Stimulated activated CD4-positive, alpha-beta T cell treated with anti-CD3 and anti-CD28 coated beads, Interleukin-15, amount 100 ng/mL, for 1 hour (primary cell): ENCODE measurements at places on chromosomes 5 and 9.

DNA sequence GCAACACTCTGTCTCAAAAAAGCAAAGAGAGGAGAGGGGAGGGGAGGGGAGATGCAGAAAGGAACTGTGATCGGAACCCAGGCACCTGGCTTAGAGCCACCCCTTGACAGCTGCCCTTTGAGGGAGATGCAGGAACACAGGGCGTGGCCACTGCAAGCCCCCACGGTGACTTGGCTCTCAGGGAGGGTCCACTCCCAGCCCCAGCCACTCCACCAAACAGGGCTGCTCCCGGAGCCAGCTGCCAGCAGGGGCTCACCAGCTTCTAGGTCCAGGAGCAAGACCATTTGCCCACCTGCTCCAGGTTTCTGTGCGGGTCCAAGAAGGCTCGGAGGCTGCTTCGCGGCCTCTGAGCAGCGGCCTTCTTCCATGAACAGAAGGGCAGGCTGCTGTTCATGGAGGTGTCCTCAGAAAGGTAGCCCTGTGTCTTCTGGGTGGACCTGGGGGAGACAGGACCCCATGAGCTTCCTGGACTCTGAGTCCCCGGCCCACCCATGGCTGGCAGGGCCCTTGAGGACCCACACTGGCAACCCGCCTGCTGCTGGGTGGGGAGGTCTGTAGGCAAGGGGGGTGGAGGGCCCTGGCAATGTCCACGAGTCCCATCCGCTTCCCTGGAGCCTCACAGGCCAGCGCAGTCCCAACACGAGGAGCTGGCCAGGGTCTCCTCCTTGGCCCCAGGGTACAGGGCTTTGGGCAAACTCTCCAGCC, 7.9 kb downstream of the C9orf50 start:
- DNase-seq: no peak

- DNase-seq: no peak
Observed at GRCh38 chr5:174323878-174324281, 278.4 kb downstream of the NSG2 start.

- DNase-seq: no peak
Observed at GRCh38 chr5:115772731-115773475, 43.6 kb downstream of the CDO1 start.

DNA sequence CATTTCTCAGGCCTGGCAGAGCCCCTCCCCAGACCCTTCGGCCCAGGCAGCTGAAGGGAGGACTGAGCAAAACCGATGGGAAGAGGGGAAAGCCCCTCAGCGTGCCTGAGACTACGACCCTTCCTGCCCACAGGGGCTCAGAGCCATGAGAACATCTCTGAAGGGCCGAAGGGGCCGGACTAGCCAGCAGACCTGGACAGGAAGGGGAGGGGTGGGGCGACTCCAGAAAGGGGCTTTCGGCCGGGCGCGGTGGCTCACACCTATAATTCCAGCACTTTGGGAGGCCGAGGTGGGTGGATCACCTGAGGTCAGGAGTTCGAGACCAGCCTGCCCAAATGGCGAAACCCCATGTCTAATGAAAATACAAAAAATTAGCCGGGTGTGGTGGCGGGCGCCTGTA, 85.8 kb upstream of the PHYKPL start:
- no peak for DNase-seq

GRCh38 chr5:84518862-84519261, 134.2 kb upstream of the EDIL3 start:
- no peak for DNase-seq

DNA sequence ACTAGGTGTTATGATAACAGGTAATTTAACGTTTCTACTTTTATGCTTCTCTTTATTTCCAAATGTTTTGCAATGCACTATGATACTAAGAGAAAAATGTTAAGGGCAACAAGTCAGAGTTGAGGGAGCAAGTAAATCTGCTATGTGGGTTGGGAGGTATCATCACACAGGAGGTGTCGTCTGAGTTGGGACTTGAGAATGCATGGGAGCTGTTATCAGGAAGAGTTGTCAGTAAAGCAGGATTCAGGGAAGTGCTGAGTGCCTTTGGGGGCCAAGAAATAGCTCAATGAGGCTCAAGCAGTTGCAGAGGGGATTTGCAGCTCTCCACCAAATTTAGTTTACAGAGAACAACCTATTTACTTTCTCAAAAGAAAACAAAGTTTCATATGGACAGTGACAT, 108.0 kb downstream of the PPP2R2B start:
- no peak for DNase-seq

DNA sequence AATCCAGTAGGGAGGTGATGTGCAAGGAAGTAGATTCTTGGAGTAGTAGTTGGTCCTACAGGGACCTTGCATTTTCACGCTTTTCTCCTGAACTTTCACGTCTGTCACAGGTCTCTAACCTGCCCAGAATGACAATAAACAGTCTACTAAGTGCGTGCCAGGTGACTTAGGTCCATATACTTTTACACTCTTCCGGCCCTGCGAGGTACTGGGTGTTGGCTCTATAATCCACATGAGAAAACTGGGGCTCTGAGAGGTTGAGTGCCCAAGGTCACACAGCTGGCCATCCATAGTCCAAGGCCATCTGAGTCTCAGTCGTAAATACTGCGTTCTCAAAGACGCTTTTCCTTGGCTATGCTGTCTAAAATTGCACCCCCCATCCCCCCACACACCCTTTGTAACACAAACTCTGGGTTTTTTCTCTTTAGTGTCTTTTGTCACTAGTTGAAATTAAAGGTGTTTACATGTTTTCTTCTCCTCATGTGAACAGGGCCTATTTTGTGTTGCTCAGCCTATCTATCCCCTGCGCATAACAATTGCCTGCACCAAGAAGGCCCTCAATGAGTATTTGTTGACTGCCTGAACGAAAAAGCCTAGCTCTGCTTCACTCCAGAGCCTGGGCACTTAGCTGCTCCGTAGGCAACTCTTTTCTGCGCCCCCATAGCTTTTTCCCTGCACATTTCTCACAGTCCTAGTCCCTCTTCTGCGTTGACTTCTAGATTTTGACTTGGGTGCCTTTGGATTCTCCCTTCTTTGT, 943 bp downstream of the SFXN1 start:
- DNase-seq: no peak

DNA sequence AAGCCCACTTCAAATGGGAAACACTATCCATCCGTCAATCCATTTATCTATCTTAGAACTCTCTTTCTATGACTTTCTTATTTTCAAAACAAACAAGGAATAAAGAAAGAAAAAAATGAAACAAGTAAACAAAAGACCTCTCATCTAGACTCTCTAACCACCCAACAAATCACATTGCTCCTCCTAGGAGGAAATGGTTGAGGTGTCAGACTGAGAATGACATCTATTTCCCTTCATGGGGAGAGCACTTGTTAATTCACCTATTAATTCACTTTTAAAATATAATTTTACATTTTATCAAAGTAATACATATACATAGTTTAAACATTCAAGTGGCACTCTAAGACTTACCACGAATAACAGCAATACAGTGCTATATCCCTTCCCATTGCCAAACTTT, 2.4 kb upstream of the IL31RA start:
- DNase-seq: no peak

GRCh38 chr5:8150791-8151190, 281.8 kb downstream of the MTRR start:
- DNase-seq: no peak

DNA sequence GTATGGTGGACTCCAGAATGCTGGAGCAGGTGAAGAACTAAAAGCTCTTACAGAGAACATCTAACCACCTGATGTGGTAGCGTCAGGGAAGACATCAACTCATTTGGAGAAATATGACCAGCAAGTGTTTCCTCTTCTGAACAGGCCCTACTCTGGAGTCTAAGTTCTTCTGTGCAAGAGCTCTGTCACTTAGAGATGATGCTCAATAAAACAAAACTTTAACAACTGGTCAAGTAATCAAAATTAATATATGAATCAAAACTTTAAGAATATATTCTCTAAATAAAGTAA, 85.8 kb downstream of the CYFIP2 start:
- DNase-seq: no peak

GRCh38 chr9:83239747-83240146, 176.8 kb upstream of the RASEF start:
- DNase-seq: no peak

DNA sequence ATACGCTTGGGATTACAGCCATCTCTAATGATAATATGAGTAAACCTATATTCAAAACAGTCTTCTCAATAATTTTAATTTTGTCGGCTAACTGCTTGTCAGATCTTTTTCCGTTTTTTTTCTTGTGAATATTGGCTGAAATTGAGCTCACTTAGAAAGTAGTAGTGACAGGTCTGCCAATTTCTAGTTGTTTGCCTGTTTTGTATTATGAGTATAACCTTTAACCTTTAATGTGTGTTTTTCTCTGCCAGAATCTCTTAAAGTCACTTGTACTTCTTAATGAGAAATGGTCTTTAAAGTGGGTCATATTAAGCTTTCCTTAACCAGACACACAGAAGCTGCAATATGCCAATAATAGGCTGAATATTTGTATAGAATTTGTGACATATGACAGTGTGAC, 511.0 kb downstream of the CSNK1G3 start:
- DNase-seq: no peak

DNA sequence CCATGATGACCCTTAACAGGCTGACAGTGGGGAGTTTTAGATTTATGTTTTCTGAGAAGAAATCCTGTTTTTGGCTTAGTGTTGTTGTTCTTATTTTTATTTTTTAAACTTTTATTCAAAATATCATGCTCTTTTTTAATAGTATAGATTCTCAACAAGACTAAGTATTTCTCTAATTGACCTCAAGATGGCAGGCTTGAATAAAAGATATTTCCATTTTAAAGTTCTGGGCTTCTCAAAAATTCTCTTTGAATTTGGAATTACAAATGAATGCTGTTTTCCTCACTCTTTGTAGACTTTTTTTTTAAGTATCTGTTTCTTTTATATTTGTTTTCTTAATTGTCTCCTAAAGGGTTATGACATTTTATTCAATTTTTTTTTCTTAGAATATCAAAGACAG, 50.0 kb upstream of the SH3GL2 start:
- DNase-seq: no peak

GRCh38 chr5:75330404-75330803, 6.6 kb upstream of the HMGCR start:
- no peak for DNase-seq

- no peak for DNase-seq
Observed at GRCh38 chr5:69271376-69271775, 36.7 kb downstream of the CDK7 start.

GRCh38 chr9:127561491-127562278, 50.4 kb upstream of the STXBP1 start:
- no peak for DNase-seq

GRCh38 chr5:95591490-95591901, 28.4 kb upstream of the GPR150 start:
- DNase-seq: no peak
